ENCODE measurements at places on chromosomes 3 and 15. TPM values are rescaled to one million over a fixed set of nuclear protein-coding genes. Genes with fewer than 3 reads are reported as not detected.

The EXD1 gene
- total RNA-seq = not detected

The SPESP1 gene
- total RNA-seq = 2.9 TPM

The SUCNR1 gene
- total RNA-seq = under 0.01 TPM

The EDEM1 gene
- 46.3 TPM for total RNA-seq

The IMPG2 gene
- 0.36 TPM for total RNA-seq

The PLCL2 gene
- total RNA-seq = 5.1 TPM

The IL20RB gene
- total RNA-seq = 1.8 TPM

The BTD gene
- total RNA-seq = 31.1 TPM

The RBM6 gene
- 50.7 TPM for total RNA-seq

The PP2D1 gene
- total RNA-seq = not detected

The DAZL gene
- total RNA-seq = not detected

The SKOR1 gene
- 0.36 TPM for total RNA-seq

The PLAAT1 gene
- total RNA-seq = under 0.01 TPM

The FBXO22 gene
- 27.4 TPM for total RNA-seq

The RASL12 gene
- 0.36 TPM for total RNA-seq

The EFL1 gene
- 30.9 TPM for total RNA-seq

The ATP2C1 gene
- 97.5 TPM for total RNA-seq

The SCAANT1 gene
- total RNA-seq = not detected

The ALPK3 gene
- total RNA-seq = 0.59 TPM

The JMJD7 gene
- 1.2 TPM for total RNA-seq

The CHRFAM7A gene
- 0.72 TPM for total RNA-seq

The NANOGP8 gene
- 1.2 TPM for total RNA-seq

The RBMS3 gene
- total RNA-seq = 81.1 TPM

The AMOTL2 gene
- 300 TPM for total RNA-seq

The FBXW12 gene
- total RNA-seq = not detected

The REC114 gene
- total RNA-seq = not detected

The RAB6B gene
- total RNA-seq = 0.59 TPM

The GUCA1C gene
- not detected for total RNA-seq

The CPNE4 gene
- not detected for total RNA-seq

The VIPR1 gene
- not detected for total RNA-seq

The FHIT gene
- total RNA-seq = 3.3 TPM

The EOMES gene
- total RNA-seq = not detected

The PPM1L gene
- total RNA-seq = 4.3 TPM

The CYP1A2 gene
- total RNA-seq = not detected

Data from osteoblast (primary cell).